Fibroblast of villous mesenchyme (primary cell): ENCODE measurements at places on chromosomes 5 and 9. TPM values are rescaled to one million over a fixed set of nuclear protein-coding genes. Genes with fewer than 3 reads are reported as not detected.

Gene IQGAP2
- total RNA-seq: 2.6 TPM in 2 replicates

Gene PCAT7
- 0.43 and 0.64 TPM in 2 replicates for total RNA-seq

Gene ACER2
- 0.64 and 4.7 TPM in 2 replicates for total RNA-seq

Gene ARL14EPL
- total RNA-seq: not detected in 2 replicates

Gene CANX
- 628 and 886 TPM in 2 replicates for total RNA-seq

Gene CAMK4
- 1.3 and 3.2 TPM in 2 replicates for total RNA-seq

Gene CFAP77
- total RNA-seq: under 0.01 TPM in 1 of 2 replicates, not detected in the other

Gene PTRH1
- 11.7 and 16.4 TPM in 2 replicates for total RNA-seq

Gene CCL27
- not detected in 2 replicates for total RNA-seq
